ENCODE measurements at places on chromosomes 6 and 20. TPM values are rescaled to one million over a fixed set of nuclear protein-coding genes. Genes with fewer than 3 reads are reported as not detected.

GRCh38 chr6:163889904-163890514 lies 475.5 kb downstream of the QKI start:
- no peaks in the 10 kb centered on the region for H3K27me3 ChIP-seq
- H3K36me3 ChIP-seq = no peaks in the 10 kb centered on the region
- H3K4me1 ChIP-seq = no peaks in the 10 kb centered on the region
- no peak overlapping the region for H3K27ac ChIP-seq

DNA sequence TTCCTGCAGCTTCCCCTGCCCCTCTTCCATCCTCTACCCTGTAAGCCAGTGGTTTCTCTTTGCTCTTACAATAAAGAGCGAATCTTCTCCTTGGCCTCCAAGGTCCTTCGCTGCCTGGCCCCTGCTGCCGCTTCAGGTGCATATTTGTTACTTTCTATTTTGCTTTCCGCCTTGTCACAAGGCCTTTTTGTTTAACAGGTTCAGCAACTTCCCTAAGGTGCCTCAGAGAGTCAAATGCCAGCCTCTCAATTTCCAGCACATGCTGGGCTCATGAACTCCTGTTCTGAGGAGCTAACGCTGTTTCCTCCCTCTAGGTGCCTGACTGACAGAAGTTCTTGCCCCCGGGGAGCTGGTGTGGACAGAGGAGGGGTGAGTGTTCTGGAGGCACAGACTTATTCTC lies 42.4 kb upstream of the EPB41L1 start:
- DNase-seq = peak; percentile 71
- H3K4me3 ChIP-seq = no peak overlapping the region
- no peaks in the 10 kb centered on the region for H3K27me3 ChIP-seq
- peak overlapping the region; percentile 66 for H3K27ac ChIP-seq

Gene GSTA2
- total RNA-seq = not detected

DNA sequence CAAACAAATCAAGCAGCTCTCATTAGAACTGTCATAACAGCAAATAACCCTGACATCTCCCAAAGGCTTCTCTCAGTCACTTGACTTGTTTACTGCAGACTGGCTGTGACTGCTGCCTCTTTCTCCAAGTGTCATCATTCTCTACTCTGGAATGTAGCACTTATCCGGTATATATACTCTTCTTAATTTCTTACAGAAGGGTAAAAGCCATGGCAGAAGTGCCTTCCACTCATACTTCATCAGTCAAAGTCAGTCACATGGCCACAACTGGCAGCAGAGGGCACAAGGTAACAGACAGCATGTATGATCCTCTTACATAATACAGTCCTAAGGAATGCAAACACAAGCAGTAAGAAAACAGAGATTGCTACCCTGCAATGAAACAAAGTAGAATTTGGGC lies 9.3 kb downstream of the NAPB start:
- no peaks in the 10 kb centered on the region for H3K4me1 ChIP-seq
- no peak for DNase-seq
- H3K36me3 ChIP-seq = no peaks in the 10 kb centered on the region
- no peaks in the 10 kb centered on the region for H3K27me3 ChIP-seq

DNA sequence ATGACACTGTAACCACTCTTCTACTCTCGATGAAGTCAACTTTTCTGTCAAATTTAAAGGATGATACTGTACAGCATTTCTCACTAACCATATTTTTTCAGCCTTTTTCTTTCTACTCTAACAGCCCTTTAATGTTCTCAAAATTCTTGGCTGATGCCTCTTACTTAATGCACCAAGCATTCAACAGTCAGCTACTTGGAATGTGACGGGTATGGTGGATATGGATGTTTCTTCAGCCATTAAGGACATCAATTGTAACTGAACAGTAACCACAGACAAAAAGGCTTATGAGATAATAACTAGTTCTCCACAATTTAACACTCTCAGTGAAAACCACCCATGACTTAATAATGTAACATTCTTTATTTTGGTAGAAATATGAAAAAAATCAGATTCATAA lies 467.2 kb upstream of the ZNF337 start:
- no peaks in the 10 kb centered on the region for H3K4me1 ChIP-seq
- no peak overlapping the region for H3K27ac ChIP-seq
- no peaks in the 10 kb centered on the region for H3K36me3 ChIP-seq
- no peaks in the 10 kb centered on the region for H3K27me3 ChIP-seq
- H3K4me3 ChIP-seq = no peak overlapping the region
- no peak for DNase-seq

DNA sequence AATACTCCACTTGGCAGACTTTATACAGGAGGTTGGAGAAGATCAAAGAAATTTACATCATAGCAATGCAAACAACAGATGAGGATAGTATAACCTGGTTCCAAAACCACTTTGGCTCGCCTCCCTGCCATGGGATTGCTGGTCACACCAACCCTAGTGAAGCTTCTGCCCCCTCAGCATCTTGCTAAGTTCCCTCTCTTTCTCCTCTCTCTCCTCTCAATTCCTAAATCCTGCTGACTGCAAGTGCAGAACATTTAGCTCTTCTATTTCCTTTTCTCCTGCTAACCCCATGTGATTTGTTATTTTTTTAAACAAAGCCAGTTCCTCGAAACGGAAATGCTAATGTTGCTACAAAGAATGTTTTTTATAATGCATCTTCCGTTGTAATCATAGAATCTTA lies 50.3 kb upstream of the LY86 start:
- H3K27me3 ChIP-seq = no peaks in the 10 kb centered on the region
- H3K4me3 ChIP-seq = no peak overlapping the region
- no peaks in the 10 kb centered on the region for H3K36me3 ChIP-seq
- no peak for DNase-seq

DNA sequence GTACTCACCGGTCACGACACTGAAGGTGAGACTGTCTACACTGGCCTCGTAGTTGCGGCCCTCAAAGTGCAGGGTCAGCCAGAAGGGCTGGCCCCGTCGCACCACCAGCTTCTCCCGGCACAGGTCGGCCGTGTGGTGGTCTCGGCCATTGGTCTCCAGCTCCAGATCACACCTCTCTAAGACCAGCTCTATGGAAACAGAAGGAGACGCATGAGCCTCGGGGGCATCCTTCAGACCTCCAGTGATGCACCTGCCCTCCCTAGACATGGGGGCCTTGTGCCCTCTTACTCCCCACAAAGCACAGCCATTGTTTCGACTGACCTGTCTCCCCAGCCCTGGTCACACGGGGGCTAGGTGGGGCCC lies 3.7 kb downstream of the TGM2 start:
- no peaks in the 10 kb centered on the region for H3K27me3 ChIP-seq
- no peak for DNase-seq
- no peak overlapping the region for H3K27ac ChIP-seq
- H3K4me1 ChIP-seq = peaks cover 2% of the 10 kb centered on the region

GRCh38 chr6:35629876-35630378 lies 58.8 kb downstream of the FKBP5 start:
- no peak for DNase-seq
- peaks cover 3% of the 10 kb centered on the region for H3K4me1 ChIP-seq
- H3K4me3 ChIP-seq = no peak overlapping the region
- no peaks in the 10 kb centered on the region for H3K36me3 ChIP-seq

Gene RTEL1
- 42.6 TPM for total RNA-seq

Gene BTNL2
- not detected for total RNA-seq

GRCh38 chr6:159238920-159239558 lies 69.8 kb downstream of the FNDC1 start:
- no peak for DNase-seq
- no peaks in the 10 kb centered on the region for H3K36me3 ChIP-seq
- H3K27ac ChIP-seq = no peak overlapping the region
- no peak overlapping the region for H3K4me3 ChIP-seq
- H3K27me3 ChIP-seq = peaks cover 7% of the 10 kb centered on the region

DNA sequence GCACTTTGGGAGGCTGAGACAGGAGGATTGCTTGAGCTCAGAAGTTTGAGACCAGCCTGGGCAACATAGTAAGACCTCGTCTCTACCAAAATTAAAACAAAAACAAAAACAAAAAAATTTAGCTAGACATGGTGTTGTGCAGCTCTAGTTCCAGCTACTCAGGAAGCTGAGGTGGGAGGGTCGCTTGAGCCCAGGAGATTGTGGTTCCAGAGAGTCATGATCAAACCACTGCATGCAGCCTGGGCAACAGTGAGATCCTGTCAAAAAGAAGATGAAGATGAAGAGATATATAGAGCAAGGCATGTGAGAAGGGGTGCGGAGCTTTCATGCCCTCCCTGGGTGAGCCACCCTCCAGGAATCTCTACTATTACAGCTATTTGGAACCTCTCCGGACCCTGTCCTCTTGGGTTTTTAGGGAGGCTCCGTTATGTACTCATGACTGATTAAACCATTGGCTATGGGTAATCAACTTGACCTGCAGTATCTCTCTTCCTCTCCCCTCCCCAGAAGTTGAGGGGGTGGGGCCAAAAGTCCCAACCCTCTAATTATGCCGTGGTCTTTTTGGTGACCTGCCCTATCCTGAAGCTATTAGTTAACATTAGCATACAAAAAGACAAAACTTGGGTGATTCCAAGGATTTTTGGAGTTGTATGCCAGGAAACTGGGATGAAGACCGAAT lies 9.0 kb downstream of the POLH start:
- H3K4me1 ChIP-seq = no peaks in the 10 kb centered on the region
- no peaks in the 10 kb centered on the region for H3K27me3 ChIP-seq
- H3K27ac ChIP-seq = no peak overlapping the region
- H3K36me3 ChIP-seq = peaks cover 3% of the 10 kb centered on the region
- H3K4me3 ChIP-seq = no peak overlapping the region

DNA sequence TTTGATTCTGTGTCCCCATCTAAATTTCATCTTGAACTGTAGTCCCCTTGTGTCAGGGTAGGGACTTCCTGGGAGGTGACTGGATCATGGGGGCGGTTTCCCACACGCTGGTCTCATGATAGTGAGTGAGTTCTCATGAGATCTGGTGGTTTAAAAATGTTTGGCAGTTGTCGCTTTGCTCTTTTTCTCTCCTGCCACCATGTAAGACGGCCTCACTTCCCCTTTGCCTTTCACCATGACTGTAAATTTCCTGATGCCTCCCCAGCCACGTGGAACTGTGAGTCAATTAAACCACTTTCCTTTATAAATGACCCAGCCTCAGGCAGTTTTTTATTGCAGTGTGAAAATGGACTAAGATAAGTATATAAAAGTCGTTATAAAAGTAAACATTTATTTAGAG lies 80.5 kb upstream of the SGK1 start:
- H3K4me3 ChIP-seq = no peak overlapping the region
- no peak for DNase-seq
- no peaks in the 10 kb centered on the region for H3K36me3 ChIP-seq
- H3K27me3 ChIP-seq = no peaks in the 10 kb centered on the region

Gene ISM1
- total RNA-seq = 2.2 TPM

Gene MOG
- not detected for total RNA-seq

DNA sequence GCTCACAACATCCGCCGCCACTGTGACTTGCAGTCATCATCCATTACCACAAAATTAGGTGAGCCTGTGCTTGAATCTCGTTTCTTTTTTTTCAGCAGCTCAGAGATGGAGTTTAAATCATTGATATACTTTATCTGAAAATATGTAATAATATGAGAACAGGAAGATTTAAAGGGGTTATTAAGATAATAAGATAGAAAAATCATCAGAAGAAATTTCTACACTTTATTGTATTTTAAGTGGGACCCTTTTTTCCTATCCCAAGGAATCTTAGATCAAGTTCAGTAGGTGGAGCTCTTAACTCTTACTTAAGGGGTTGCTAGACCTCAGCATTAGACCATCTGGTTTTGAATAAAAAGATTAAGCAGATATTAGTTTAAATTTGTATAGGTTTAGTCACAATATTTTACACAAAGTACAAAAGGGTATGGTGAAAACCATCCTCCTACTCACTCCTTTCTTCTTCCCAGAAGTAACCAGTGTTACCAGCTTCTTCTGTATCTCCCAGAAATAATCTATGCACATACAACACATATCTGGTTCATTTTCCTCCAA lies 9.4 kb upstream of the NCOA7 start:
- H3K4me3 ChIP-seq = peak overlapping the region; percentile 43
- H3K36me3 ChIP-seq = no peaks in the 10 kb centered on the region
- H3K4me1 ChIP-seq = no peaks in the 10 kb centered on the region
- peak overlapping the region; percentile 76 for H3K27ac ChIP-seq

- DNase-seq = no peak
- H3K27me3 ChIP-seq = no peaks in the 10 kb centered on the region
- peaks cover 8% of the 10 kb centered on the region for H3K4me1 ChIP-seq
Observed at GRCh38 chr6:170148709-170149470, 142.0 kb downstream of the DLL1 start.

GRCh38 chr6:16400248-16400760 lies 161.9 kb downstream of the GMPR start:
- peaks cover 14% of the 10 kb centered on the region for H3K4me1 ChIP-seq
- H3K4me3 ChIP-seq = no peak overlapping the region

DNA sequence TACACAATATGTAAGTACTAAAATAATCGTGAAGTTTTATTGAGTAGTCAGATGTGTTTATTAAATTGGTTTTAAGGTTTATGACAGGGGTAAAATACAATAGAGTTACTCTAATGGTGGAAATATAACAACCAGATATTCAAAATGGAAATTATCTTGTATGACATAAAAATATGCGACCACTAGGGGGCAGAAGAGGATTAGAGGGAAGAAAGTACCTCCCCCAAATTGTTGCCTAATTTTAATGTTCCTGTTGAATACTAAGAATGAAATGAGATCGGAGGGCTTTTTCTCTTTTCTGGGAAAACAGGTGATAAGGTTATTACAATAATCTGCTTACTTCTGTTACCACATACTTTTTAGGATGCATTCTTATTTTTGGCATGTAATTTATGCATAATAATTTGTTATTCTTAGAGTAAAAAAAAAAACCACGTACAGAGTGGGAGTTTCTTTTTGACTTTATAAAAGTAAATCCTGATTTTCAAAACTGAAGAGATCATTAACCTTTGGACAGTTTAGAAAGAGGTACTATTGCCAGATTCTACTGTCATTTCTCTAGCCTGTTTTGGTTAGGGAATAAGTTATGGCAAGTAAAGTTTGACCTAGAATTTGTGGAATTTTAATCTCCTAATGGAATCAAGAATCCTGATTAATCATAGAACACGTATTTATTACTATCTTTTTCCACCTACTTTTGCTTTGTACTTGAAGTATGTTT lies 159.2 kb downstream of the CD109 start:
- H3K36me3 ChIP-seq = no peaks in the 10 kb centered on the region
- no peaks in the 10 kb centered on the region for H3K27me3 ChIP-seq
- H3K27ac ChIP-seq = no peak overlapping the region
- no peak overlapping the region for H3K4me3 ChIP-seq
- peak; percentile 20 for DNase-seq

All from prostate gland (tissue), 2 donors.